H1 (cell line): ENCODE measurements at places on chromosomes 6 and 20. TPM values are rescaled to one million over a fixed set of nuclear protein-coding genes. Genes with fewer than 3 reads are reported as not detected.

DNA sequence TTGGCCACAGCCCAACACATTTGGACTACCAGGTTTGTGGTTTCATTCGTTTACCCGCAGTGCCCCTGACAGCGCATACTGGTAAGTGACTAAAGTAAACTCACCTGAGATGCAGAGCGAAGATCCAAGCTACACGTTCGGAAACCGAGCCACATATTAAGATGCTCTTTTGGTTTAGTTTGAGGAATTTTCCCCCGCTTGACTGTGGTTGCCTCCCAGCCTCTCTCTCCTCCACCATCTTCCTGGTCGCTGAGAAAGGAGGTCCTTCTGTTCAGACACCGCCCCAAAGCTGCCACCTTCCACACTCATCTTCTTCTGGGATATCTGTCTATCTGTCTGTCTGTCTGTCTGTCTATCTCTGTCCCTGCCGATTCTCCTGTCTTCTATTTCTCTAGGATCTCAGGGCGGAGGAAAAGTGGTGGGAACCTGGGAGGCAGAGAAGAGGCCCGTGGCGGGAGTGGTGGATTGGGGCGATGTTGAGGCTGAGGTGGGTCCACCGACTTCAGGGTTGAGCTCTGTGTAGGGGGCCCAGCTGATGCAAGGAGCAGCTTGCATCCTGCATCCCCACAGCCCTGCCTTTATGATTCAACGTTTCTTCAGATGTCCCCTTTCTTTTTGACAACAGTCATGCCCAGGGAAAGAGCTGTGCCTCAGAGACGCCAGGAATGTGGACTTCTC, 196.9 kb upstream of the ZNF184 start:
- no peaks in the 10 kb centered on the region for H3K27me3 ChIP-seq
- no peaks in the 10 kb centered on the region for H3K36me3 ChIP-seq
- peak overlapping the region; percentile 51 for H3K4me3 ChIP-seq
- no peak for DNase-seq
- H3K27ac ChIP-seq, result no peak overlapping the region

Gene IL20RA
- total RNA-seq, result 1.5 and 1.7 TPM in 2 replicates

GRCh38 chr6:69973138-69973537, 106.8 kb downstream of the COL19A1 start:
- H3K36me3 ChIP-seq, result no peaks in the 10 kb centered on the region
- H3K27ac ChIP-seq, result no peak overlapping the region
- H3K4me1 ChIP-seq, result no peaks in the 10 kb centered on the region
- no peak for DNase-seq

- H3K27me3 ChIP-seq, result no peaks in the 10 kb centered on the region
- H3K4me1 ChIP-seq, result peaks cover 9% of the 10 kb centered on the region
- peak overlapping the region; percentile 96 for H3K4me3 ChIP-seq
- DNase-seq, result peak; percentile 80
- peak overlapping the region; percentile 95 for H3K27ac ChIP-seq
- H3K36me3 ChIP-seq, result no peaks in the 10 kb centered on the region
Observed at GRCh38 chr6:27890445-27891319, 21.5 kb downstream of the OR2B2 start.

DNA sequence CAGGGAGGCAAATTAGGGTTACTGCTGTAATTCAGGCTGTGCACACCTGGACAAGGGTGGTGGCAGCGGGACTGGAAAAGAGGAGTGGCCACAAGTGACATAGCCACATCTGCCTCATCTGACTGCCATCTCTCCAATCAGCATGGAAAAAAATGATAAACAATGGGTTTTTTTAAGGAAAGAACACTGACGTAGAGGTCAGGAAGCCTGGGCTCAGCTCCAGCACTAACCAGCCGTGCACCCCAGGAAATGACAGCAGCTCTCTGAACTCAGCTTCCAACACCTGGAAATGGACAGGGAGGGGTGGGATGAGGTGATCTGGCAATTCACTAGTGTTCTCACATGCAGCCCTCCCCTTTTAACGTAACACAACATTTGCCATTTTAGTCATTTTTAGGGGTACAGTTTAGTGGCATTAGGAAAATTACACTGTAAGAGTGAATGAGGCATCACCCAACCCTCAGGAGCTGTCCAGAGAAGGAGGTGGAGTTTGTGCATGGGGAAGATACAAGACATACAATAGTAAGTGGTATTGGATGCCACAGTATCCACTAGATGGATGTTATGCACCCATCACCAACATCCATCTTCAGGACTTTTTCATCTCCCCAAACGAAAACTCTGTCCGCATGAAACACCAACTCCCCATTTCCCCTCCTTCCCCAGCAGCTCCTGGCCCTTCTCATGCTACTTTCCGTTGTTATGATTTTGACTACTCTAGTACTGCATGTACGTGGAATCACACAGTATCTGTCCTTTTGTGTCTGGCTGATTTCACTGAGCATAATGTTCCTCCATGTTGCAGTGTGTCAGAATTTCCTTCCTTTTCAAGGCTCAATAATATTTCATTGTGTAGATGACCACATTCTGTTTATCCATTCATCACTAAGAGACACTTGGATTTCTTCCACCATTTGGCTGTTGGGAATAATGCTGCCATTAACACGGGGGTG, 215.5 kb upstream of the ECI2 start:
- H3K4me3 ChIP-seq, result no peak overlapping the region
- no peaks in the 10 kb centered on the region for H3K36me3 ChIP-seq
- no peaks in the 10 kb centered on the region for H3K4me1 ChIP-seq
- H3K27me3 ChIP-seq, result no peaks in the 10 kb centered on the region

DNA sequence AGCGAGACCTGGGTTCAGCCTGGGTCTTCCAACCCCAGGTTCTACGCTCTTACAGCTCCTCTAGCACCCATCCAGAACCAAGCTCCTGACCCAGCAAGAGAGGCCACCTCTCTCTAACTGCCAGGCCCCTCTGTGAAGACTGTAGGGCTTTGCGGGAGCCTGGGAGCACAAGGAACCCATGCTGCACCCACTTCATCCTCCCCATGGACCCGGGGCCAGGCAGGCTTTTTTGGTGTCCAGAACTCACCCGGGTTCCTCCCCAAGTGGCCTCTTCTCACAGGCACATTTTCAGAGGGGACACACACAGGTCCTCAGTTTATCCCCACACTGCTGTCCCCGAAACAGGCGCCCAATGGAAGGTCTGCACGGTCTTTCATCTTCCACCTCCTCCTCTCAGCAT, 145.9 kb downstream of the SYNDIG1 start:
- no peak for DNase-seq
- no peak overlapping the region for H3K4me3 ChIP-seq

DNA sequence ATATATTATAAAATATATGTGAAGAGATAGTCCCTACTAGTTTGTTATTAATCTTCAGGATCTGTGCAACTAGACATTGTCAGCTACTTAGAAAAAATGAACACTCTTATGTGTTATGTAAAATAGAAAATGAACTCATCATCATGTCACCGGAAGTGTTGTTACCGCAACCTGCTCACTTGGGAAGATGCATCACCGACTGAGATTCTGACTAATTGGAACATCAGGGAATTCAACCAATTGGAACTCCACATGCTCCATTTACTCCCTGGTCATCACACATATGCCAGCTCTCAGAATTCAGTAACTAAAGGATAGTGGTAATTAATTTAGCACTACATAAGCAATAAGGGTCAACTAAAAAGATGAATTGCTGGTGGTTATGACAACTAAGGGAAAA, 16.7 kb upstream of the B3GAT2 start:
- H3K36me3 ChIP-seq, result no peaks in the 10 kb centered on the region
- H3K27ac ChIP-seq, result no peak overlapping the region

Gene UBE2C
- 243 and 255 TPM in 2 replicates for total RNA-seq

DNA sequence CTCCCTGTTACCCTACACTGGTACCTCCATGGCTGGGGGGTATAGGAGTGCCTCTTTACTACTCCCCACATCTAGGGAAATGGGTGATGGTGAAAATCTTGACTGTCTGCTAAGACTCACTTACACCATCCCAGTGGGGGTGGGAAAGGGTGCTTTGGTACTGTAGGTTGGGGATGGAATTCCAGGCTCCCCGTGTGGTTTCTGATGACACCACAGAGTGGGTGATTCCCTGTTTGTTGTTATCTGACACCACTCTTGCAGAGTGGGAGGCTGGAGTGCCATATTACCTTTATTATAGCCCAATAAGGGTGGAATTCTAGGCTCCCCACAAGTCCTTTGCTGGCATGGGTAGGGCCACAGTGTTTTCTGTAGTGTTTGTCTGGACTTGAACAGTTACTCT, 264.6 kb upstream of the MAN1A1 start:
- H3K4me3 ChIP-seq, result no peak overlapping the region
- no peaks in the 10 kb centered on the region for H3K27me3 ChIP-seq
- no peak for DNase-seq
- no peaks in the 10 kb centered on the region for H3K36me3 ChIP-seq
- peaks cover 6% of the 10 kb centered on the region for H3K4me1 ChIP-seq
- H3K27ac ChIP-seq, result no peak overlapping the region; the same call in 1 of the 2 replicates

Gene KCNK5
- total RNA-seq, result 42.2 and 44.3 TPM in 2 replicates

Gene HSD17B8
- total RNA-seq, result 3.3 and 3.6 TPM in 2 replicates

GRCh38 chr6:47188588-47189021, 121.1 kb downstream of the TNFRSF21 start:
- no peaks in the 10 kb centered on the region for H3K4me1 ChIP-seq
- H3K4me3 ChIP-seq, result no peak overlapping the region
- H3K36me3 ChIP-seq, result no peaks in the 10 kb centered on the region
- DNase-seq, result no peak

DNA sequence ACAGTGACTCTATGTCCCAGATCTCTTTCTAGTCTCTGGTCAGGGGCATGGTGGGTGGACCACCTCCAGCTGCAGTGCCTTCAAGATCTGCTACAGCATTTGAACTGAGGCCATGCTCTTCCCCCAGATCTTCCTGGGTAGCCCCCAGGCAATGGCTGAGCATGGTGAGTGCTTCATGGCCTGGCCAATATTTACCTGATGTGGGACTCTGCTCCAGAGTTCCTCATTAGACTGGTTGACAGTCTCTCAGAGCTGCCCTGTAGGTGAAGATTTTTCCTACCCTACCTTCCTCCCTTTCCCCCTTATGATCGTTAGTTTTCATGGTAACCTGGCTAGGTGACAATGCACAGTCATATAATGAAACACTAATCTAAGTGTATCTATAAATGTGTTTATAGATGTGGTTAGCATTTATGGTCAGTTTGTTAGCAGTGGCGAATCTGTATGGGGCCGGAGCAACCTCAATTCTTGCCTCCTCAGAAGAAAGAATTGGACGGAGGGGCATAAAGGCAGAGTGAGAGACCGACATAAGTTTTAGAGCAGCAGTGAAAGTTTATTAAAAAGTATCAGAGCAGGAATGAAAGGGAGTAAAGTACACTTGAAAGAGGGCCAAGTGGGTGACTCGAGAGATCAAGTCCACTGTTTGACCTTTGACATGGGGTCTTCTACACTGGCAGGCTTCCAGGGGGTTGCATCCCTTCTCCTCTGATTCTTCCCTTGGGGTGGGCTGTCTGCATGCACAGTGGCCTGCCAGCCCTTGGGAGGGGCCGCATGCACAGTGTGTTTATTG, 256.3 kb downstream of the CD83 start:
- peaks cover 7% of the 10 kb centered on the region for H3K36me3 ChIP-seq
- H3K4me1 ChIP-seq, result peaks cover 3% of the 10 kb centered on the region
- H3K4me3 ChIP-seq, result no peak overlapping the region
- H3K27ac ChIP-seq, result no peak overlapping the region
- H3K27me3 ChIP-seq, result no peaks in the 10 kb centered on the region
- no peak for DNase-seq

GRCh38 chr6:82085701-82086100, 161.8 kb downstream of the IBTK start:
- H3K4me3 ChIP-seq, result no peak overlapping the region
- H3K36me3 ChIP-seq, result no peaks in the 10 kb centered on the region

- DNase-seq, result no peak
- no peak overlapping the region for H3K4me3 ChIP-seq
- H3K4me1 ChIP-seq, result peaks cover 4% of the 10 kb centered on the region; the same call in 1 of the 2 replicates
- no peak overlapping the region for H3K27ac ChIP-seq
- H3K27me3 ChIP-seq, result no peaks in the 10 kb centered on the region
Observed at GRCh38 chr20:24421071-24421470, 48.4 kb upstream of the SYNDIG1 start.

DNA sequence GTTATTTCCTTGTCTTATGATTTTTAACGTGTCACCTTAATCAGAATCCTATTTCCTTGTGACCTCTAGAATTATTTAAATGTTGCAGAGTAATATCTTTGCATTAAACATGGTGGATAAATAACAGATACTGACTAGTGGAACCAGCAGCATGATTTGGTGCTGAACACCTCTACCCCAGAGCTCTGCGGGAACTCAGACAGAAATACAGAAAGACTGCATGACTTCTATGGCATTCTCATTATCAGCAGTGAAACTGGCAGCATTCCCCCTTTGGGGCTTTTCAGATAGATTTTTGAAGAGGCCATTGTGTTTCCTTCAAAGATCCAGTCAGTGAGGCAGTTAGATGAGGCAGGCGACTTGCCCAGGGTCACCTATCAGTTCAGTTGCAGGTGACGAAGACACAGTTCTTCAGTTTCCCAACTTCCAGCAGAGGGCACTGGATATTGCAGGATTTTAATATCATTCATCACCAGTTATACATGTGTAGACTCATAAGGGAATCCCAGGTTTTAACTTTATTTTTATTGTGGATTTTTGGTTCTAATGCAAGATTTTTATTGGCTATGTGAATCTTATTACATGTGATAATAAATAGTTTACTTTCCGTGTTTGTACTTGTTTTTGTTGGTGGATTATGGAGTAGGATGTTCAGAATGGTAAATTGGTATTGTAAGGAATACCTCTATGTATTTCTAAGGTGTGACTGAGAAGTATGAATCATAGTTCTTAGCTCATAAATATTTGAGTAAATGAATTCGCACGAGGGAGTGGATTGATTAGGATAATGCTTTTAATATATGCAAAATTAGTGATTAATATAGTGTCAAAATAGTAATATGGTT, 81.3 kb downstream of the AFDN start:
- H3K4me1 ChIP-seq, result no peaks in the 10 kb centered on the region
- H3K27ac ChIP-seq, result no peak overlapping the region
- H3K36me3 ChIP-seq, result peaks cover 62% of the 10 kb centered on the region
- DNase-seq, result no peak

Gene MYT1
- 1.1 and 2.0 TPM in 2 replicates for total RNA-seq

DNA sequence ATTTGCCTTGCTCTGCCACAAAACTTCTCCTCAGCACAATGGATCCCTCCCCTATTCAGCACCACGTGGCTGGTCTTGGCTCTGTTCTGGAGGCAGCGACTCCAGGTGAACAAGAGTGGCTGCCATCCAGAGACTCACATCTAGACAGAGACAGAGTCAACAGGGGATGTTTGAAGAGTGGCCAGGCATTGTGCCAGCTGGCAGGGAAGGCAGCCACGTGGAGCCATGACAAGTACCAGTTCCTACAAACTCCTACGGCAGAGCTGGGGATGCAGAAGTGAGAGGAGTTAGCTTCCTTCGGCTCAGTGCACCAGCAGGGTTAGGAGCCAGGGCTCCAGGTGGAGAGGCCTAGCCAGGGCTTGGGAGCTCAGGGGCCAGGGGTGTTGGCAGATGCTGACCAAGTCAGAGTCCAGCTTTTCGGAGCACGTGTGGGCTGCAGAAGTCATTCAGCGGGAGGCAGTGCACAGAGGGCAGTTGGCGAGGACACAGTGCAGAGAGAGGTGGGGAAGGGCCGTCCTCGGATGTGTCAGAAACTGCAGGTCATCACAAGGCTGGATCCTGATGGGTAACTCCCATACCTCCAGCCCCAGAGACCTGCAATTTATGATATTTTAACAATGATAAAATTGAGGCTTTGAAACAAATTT, 171.7 kb upstream of the PDE10A start:
- DNase-seq, result no peak
- no peak overlapping the region for H3K27ac ChIP-seq
- no peaks in the 10 kb centered on the region for H3K27me3 ChIP-seq
- no peaks in the 10 kb centered on the region for H3K36me3 ChIP-seq
- 0 out of 2 replicates have a peak, but pooled peaks cover 1% of the 10 kb centered on the region for H3K4me1 ChIP-seq
